HFFc6 (cell line): ENCODE measurements at places on chromosomes 11 and 22. TPM values are rescaled to one million over a fixed set of nuclear protein-coding genes. Genes with fewer than 3 reads are reported as not detected.
A peak's percentile ranks its signal among the peaks of the same experiment; 100 is the strongest.

DNA sequence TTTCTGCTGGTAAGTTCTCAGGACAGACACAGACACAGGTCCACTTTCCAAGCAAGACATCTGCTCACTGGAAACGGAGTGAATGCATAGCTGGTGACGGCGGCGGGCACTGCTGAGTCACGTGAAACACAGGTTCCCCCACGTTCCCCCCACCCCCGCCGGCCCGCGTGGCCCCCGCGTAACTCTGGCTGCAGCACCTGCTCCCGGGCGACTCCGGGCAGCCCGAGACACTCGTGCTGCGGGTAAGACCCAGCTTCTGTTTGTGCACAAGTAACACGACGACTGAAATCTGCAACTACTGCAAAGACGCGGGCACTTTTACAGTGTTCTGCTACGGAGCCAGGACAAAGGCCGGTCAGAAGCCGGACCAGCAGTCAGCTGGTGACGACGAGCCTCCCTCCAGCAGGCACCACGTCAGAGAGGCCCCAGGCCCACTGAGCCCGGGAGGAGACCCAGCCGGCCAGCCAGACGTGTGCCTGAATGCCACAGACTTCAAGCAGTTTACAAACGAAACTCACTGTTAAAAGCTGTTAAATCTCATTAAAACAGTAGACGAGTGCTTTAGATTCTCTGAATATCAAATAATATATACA is 12.9 kb upstream of the ARFGAP3 start:
- no peak for DNase-seq

- no peak for DNase-seq
These were observed 32.9 kb upstream of the HORMAD2 start for GRCh38 chr22:30047364-30047738.

GRCh38 chr11:127345819-127346459 is 345.4 kb upstream of the KIRREL3 start:
- peak; percentile 25 for DNase-seq

GRCh38 chr11:17581732-17582053 is 34.6 kb downstream of the OTOG start:
- no peak for DNase-seq

DNA sequence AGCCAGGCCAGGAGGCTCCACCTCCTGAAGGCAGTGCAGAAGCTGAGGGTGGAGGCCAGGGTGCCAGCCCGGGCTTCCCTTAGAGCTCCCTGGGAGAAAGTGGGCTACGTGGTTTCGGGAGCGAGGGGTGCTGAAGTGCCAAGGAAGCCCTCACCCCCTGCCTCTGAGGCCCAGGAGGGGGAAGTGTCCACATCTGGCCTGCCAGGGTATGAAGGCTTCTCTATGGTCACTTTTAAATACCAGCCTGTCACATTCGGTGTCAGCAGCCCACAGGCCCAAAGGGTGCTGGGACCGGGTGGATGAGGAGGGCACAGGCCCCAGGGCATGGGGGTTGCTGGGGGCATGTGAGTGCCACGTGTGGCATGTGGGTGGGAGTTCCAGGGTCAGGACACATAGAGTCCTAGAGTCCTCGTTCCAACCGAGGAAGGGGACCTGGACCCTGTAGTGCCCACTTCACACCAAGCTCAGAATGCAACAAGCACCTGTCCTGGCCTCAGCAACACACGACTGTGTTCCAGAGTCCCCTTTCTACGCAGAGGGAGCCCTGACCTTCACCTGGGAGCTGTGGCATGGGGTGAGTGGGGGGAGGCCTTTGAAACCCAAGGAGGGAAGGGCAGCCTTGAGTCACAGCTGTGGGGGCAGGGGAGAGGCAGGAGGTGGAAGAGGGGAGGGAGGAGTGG is 1.7 kb downstream of the SHISA8 start:
- no peak for DNase-seq

DNA sequence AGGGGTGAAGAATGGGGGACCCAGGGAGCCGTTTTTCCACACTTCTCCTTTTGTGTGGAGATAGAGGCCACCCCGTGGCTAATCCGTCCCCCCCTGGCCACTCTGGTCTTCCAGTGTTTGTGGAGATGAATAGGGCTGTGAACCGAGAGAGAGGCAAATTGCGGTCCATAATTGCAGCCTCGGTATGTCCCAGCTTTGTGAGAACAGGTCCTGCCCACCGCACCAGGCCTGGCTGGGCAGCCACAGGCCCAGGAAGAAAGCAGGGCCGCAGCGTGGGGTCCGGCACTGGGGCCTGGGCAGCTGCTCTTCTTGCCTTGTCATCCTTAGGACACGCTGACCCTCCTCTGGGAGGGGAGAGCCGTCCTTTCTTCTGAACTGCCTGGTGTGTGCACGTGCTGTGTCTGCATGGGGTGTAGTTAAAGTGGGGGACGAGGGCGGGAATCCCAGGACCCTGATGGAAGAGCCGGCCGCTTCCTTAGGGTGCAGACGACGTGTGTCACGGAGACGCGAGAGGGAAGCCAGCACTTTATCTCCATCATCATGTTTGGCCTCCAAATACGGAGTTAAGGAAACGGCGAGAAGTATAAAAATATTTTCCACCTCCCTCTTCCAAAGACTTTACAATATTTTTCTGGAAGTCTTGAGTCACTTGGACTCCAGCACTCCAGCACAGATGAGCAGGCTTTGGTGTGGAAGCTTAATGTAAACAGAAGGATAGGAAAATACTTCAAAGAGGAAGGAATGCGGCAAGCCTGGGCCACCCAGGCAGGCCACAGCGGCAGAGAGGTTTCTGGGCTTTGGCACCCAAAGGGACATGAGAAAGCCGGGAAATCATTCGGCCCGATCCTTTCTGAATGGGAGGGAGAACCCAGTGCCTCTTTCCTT is 1248.4 kb downstream of the BRD1 start:
- DNase-seq: no peak

DNA sequence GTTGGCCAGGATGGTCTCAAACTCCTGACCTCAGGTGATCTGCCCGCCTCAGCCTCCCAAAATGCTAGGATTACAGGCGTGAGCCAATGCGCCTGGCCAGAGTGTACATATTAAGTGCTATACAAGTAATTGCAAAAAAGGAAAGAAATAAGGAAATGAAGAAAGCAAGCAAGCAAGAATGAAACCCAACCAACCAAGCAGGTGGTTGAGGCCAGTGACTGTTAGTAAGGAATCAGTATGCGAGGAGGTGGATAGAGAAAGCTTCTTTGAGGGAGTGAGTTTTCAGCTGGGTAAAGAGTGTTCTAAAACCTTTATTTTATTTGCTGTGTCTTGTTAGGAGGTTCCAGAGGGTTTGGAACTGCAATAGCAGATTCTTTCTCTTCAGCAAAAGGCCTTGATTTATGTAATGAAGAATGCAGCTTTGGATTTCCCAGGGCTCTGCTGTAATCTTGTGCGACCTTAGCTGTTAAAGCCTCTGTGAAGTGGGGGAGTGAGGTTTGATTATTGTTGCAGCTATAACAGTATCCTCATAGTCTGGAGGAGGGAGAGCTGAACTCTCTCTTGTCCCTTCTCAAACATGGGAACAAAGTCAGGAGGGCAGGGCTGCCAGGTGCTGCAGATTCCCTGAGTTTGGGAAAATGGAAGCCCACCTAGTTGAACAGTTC is 5.7 kb downstream of the AMPD3 start:
- no peak for DNase-seq

- DNase-seq: no peak
These were observed 177.5 kb downstream of the TMEM135 start for GRCh38 chr11:87215236-87215635.

DNA sequence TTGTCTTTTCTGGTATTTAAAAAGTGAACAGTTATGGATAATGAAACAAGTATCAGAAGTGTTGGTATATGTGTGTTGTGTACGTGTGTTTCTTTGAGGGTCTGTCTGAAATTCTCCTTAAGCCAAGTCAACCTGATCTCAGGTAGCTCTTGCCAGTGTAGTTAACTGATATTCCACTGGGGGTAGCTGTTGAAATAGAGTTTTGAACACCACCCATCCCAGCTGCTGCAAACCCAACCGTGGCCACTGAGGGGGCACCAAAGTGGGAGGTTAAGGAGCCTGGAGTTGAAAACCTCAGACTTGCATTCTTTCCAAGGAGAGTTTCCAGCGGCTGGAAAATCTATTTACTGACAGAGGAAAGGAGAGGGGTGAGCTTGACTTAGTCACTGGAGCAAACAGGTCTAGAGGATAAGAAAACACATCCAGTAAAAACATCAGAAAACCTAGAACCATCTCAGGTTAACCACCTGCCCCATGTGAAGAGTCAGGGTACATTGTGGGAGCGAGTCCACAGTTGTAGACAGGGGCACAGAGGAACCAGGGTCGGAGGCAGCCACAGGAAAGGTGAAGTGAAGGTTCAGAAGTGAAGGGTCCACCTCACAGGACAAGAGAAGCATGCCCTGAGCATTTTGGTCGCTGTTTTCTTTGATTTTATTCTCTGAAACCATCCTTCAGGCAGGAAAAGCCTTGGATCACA is 8.8 kb upstream of the CUL5 start:
- DNase-seq: peak; percentile 33

GRCh38 chr11:119607726-119608125 is 121.3 kb downstream of the NECTIN1 start:
- DNase-seq: no peak

P2RY6 gene
- total RNA-seq: 0.88 to 2.4 TPM (median 1.1 TPM) in 3 replicates

DNAJC4 gene
- 22.9 and 32.0 TPM in 2 replicates for total RNA-seq

AP5B1 gene
- total RNA-seq: 9.9 to 11.1 TPM (median 10.0 TPM) in 3 replicates

MS4A4A gene
- total RNA-seq: not detected in 2 replicates

DNA sequence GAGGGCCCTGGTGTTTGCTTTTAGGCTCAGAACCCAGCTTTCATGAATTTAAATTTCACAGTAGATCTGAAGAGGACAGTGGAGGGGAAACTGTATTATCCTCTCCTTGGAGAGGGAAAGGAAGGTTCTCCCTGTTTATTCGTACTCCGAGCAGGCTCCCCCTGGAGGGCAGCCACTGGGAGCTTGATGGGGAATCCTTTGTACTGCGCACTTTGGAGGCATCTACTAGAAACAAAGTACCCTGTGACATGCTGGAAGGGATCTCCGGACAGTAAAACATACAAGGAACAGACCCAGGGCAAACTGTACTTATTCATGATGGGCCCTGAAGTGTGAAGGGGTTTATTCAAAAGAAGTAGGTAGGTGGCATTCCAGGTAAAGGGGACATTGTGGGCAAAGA is 27.2 kb downstream of the NAV2 start:
- DNase-seq: no peak

IL17REL gene
- total RNA-seq: not detected in 3 replicates

SLC25A45 gene
- total RNA-seq: 5.5 and 9.0 TPM in 2 replicates

ROM1 gene
- 3.4 to 3.8 TPM (median 3.5 TPM) in 3 replicates for total RNA-seq

PIM3 gene
- 15.6 to 16.5 TPM (median 16.5 TPM) in 3 replicates for total RNA-seq

MB gene
- total RNA-seq: not detected in 2 replicates

GRCh38 chr11:94032066-94032465 is 10.9 kb downstream of the HEPHL1 start:
- no peak for DNase-seq

GRCh38 chr11:67262731-67263675 is 3.3 kb upstream of the GRK2 start:
- peak; percentile 75 for DNase-seq

- DNase-seq: no peak
These were observed 12.7 kb upstream of the RGL4 start for GRCh38 chr22:23678133-23678532.

GRCh38 chr11:1447845-1448825 is 38.4 kb downstream of the MOB2 start:
- no peak for DNase-seq

- DNase-seq: no peak
These were observed 78.1 kb downstream of the CD44 start for GRCh38 chr11:35216962-35217678.

GRCh38 chr11:91257667-91258066 is 967.0 kb upstream of the FAT3 start:
- no peak for DNase-seq

GRCh38 chr11:69380921-69381581 is 87.1 kb downstream of the MYEOV start:
- DNase-seq: no peak

MEI1 gene
- total RNA-seq: 0.35 to 0.39 TPM in 2 of 3 replicates, not detected in the other

DNA sequence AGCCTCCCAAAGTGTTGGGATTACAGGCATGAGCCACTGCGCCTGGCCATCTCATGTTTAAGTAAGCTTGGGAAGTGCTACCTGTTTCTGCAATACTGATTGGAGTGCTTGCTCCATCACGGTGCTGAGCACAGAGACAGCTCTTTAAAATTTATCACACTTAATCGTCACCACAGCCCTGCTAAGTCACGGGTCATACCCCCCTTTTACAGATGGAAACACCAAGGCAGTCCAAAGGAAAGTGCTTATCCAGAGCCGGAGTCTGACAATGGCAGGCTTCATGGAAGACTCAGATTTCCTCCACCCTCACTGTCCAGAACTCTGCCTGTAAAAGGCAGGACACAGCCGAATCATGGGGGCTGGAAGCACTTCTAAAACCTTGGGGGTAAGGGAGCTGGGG is 2.7 kb upstream of the C22orf15 start:
- no peak for DNase-seq

DNA sequence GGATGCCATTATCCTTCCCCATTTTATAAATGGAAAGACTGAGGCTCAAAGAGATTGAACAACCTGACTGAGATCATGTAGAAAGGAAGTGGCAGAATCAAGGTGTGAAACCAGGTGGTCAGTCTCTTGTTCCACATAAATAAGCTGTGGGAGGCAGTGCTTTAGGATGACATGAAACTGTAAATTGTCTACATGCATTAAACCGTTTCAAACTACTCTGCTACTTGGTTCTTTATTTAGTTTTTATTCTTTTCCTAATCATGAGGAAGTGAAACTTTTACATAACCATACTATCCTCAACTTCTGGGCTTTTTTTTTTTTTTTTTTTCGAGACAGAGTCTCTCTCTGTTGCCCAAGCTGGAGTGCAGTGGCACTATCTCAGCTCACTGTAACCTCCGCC is 34.9 kb downstream of the CADM1 start:
- DNase-seq: no peak

DNA sequence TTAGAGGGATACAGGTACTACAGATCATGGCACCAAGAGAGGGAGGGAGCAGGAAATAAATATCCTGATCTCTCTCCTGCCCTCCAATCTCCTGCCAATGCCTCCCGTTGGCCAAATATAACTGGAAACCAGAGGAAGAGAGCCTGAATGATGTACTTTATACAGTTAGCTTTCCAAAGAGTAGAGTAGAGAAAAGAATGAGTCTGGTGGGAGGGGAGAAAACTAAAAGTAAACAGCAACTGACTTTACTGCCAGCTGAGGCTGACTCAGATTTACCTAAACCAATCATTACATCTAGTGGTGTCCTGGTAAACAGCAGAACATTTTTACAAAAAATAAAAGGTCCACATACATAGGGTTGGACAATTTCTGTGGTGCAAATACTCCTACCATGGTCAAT is 5.1 kb downstream of the MPZL3 start:
- no peak for DNase-seq

- no peak for DNase-seq
These were observed 218.0 kb downstream of the ST3GAL4 start for GRCh38 chr11:126573325-126573978.
